Aorta (tissue), 5 donors: ENCODE measurements at places on chromosomes 6 and 20. TPM values are rescaled to one million over a fixed set of nuclear protein-coding genes. Genes with fewer than 3 reads are reported as not detected.

The GABRR1 gene
- total RNA-seq: 1.6 TPM

The SGK1 gene
- 89.7 TPM for total RNA-seq

The RFX6 gene
- total RNA-seq: not detected

The BPI gene
- 0.19 TPM for total RNA-seq

DNA sequence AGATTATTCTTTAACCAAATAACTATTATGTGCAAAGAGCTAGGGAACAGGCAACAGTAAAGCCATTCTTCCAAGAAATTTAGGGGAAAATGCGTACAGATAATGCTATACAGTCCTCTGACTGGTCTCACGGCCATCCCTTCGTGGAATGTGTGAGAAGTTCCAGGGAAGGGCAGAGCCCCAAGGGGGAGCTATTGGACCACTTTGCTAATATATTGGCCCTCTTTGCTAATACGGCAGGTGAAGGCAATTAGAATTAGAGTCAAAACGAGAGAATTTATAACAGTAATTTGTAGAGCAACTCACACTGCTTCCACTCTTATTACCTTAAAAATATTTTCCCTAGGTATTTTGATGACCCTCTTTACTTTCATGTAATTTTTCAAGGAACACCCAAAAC lies 140.4 kb downstream of the IMPG1 start:
- H3K27me3 ChIP-seq: no peaks in the 10 kb centered on the region
- no peak for DNase-seq
- no peaks in the 10 kb centered on the region for H3K4me1 ChIP-seq
- H3K27ac ChIP-seq: no peak overlapping the region

- no peaks in the 10 kb centered on the region for H3K27me3 ChIP-seq
- H3K4me1 ChIP-seq: no peaks in the 10 kb centered on the region
- no peak for DNase-seq
- H3K27ac ChIP-seq: no peak overlapping the region
Observed at GRCh38 chr20:39773380-39774000, 811.3 kb downstream of the DHX35 start.
